ENCODE measurements at places on chromosomes 3 and 15.

DNA sequence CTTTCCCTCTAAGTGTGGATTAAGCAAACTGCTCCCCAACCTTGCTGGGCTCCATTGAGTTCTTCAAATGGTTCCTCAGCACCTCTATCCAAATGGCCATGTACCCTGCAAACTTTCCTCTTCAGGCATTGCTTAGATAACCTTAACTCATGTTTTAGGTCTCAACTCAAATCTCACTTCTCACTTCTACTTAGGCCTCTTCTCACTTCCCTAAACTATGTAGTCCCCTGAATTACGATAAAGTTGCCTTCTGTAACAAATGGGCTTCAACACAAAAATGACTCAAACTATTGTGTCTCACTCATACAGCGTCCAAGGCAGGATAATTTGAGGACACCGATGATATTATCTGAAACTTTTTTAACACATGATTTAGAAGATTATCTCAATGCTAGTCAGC is 62.4 kb upstream of the STAC start:
- no peak for DNase-seq

DNA sequence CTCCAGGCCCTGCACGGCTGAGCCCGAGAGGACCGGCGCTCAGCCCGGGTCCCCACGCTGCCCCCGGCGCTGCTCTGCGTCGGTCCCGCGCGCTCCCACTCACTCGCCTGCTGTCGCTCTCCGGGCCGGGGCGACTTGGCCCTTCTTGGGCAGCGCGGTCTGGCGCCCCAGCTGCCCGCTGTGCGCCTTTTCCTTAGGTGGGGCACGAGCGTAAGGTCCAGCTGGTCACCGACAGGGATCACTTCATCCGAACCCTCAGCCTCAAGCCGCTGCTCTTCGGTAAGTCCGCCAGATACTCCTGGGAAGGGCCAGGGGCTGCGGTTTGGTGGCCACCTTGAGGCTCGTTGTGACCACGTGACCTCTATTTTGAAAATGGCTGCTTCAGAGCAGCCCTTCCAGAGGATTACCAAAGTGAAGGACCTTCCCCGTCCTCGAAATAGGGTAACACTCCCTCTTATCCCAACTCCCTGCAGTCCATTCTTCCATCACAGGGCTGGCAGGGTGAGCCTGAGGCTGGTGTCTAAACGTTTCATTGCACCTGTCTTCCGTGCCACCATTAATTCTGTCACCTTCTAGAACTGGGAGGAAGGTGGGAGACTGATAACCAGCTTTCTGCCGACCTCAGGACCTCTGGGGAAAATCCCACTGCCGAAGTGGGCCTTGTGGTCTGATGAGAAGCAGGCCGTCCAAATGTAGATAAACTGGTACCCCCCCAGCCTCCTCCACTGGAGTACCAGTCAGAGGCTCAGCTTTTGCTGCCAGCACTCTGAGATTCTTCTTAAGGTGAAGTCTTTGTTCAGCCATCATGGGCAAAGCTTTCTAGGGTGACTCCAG is 812 bp downstream of the P4HTM start:
- DNase-seq = no peak

GRCh38 chr15:92883163-92883875 is 16.8 kb upstream of the CHD2 start:
- peak; percentile 84 for DNase-seq

GRCh38 chr3:147619921-147620560 is 210.9 kb downstream of the ZIC1 start:
- DNase-seq = no peak

- DNase-seq = no peak
Observed at GRCh38 chr15:57992761-57993355, 72.7 kb downstream of the ALDH1A2 start.

- no peak for DNase-seq
Observed at GRCh38 chr15:93228546-93228945, 139.5 kb upstream of the RGMA start.

- no peak for DNase-seq
Observed at GRCh38 chr15:65611888-65612615, 1.1 kb upstream of the INTS14 start.

- DNase-seq = no peak
Observed at GRCh38 chr3:42191443-42191747, 74.6 kb downstream of the CCK start.

GRCh38 chr15:89157918-89158564 is 63.3 kb downstream of the RLBP1 start:
- DNase-seq = no peak

GRCh38 chr3:133928136-133928893 is 32.6 kb upstream of the RAB6B start:
- DNase-seq = no peak

- no peak for DNase-seq
Observed at GRCh38 chr3:126180477-126181397, at the start of gene ALDH1L1. ALDH1L1 (minus strand) TSS chr3:126180586; CDS start chr3:126160979, 19,607 bp downstream.

- DNase-seq = no peak
Observed at GRCh38 chr3:153144779-153145178, 17.2 kb upstream of the RAP2B start.

DNA sequence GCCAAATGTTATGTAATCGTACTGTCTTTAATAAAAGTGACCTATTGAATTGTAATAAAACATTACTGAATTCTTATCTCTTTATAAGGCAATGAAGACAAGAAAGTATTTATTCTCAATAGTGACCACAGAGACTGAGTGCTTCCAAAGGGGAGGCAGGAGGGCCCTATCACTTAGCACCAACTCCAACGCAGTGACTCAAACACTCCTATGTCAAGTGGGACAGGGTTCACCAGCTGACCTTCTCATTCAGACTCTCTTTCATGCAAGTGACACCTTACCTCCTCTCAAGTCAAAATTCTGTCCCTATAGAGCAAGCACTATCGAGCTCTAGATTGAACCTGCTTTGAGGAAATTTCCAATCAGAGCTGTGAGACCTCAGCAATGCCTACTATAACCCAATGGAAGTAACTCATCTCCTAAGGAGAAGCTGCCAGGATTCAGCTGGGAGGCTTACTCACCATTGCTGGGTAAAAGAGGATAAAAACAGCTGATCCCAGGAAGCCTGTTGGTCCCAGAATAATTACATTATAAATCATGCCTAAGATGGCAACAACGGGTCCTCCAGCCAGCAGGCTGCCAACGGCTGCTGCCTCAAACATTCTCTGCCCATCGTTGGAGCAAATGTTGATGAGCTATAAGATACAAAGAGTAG is 35.6 kb downstream of the ABCC5 start:
- DNase-seq = no peak

- DNase-seq = no peak
Observed at GRCh38 chr3:43031889-43032545, 52.9 kb downstream of the GASK1A start.

- no peak for DNase-seq
Observed at GRCh38 chr3:178823591-178824246, 247.9 kb downstream of the ZMAT3 start.

DNA sequence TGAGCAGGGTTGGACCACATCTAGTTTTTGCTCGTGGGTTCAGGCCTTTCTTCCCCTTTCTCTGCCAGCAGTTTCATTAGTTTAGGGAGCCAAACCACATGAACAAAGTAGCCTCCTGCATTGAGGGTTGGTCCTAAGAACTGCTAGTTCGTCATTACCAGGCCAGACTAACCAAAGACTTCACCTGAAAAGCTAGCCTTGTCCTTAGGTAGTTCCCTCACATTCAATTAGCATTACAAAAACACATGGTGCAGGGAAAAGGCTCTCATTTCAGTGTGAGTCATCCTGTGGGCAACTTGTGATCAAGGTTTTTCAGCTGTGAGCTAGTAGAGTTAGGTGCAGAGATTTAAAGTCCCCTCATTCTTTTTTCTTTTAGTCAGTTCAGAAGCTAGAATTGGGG is 279.3 kb upstream of the CTNNB1 start:
- no peak for DNase-seq

GRCh38 chr3:164526250-164526649 is 552.0 kb downstream of the SI start:
- no peak for DNase-seq
